Activated naive CD4-positive, alpha-beta T cell (primary cell): ENCODE measurements at places on chromosomes 5 and 9.

DNA sequence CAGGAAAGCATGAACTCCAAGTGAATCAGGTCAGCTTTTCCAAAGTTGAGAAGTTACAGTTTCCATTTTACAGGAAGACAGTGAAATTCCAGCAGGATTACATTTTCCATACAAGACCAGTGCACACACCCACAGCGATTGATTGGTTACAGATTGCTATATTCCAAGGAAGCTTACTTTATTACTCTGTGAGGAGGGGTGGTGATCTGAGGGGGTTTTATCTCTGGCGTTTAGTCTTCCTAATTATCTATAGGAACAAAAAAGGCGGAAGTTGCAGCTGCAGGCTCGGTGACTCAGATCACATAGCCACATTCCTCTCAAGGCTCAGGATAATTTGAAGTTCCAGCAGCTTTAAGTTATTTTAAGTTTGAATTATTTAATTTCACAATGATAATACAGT is 450.4 kb upstream of the NMUR2 start:
- DNase-seq: no peak

DNA sequence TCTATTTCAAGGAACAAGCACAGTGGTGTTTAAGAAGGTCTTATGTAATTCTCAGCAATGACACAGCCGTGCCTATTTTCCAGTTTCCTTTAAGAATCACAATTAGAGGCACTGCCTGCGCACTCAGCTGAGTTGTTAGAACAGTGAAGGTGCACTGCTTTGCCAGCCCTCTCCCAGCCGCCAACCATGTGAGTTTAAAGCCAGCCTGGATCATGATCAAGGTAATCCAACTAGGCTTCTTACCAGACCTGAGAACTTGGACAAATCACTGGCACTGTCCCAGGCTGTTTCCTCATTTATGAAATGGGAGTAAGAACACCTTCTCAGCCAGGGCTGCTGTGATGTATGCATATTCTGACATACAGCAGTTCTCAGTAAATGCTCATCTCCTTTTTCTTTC is 99.6 kb downstream of the ASTN2 start:
- DNase-seq: no peak

DNA sequence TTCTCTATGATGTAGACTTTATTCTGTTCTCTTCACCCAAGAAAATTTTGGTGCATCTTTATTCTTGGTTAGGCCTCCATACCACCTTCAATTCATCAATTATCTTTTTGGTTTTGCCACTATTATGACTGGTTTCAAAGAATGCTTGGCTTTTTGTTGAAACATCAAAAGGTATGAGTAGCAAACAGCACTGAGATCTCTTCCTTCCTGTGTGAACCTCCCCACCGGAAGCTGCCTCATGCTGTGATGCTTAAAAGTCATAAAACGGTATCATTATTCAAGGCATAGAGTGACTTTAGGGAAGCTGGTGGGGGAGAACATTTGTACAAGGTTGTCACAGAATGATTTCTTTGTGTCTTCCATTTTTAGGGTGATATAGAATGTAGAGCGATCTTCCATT is 70.6 kb downstream of the IQGAP2 start:
- peak; percentile 37 for DNase-seq

GRCh38 chr5:169300468-169301385 is at the start of gene SLIT3:
TSS of gene SLIT3 (minus strand) at chr5:169301139. CDS start at chr5:169300709, 430 bp downstream.
- DNase-seq: no peak

DNA sequence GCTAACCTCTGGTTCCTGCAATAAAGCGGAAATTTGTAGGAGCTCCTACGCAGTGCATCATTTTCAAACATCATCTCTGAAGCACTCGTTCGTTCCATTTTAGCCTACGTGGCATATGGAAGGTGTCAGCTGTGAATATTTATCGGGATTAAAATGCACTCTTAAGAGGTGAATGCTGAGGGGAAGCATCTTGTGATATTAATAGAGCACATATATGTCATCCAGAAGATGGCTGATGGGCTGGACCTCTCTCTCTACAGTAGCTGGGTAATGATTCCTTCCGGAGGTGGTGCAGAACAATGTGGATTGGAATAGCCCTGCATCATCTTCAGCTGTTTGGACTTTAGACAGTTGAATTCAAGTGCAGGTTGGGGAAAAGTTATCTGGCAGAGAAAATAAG is 478.7 kb downstream of the DMAC1 start:
- no peak for DNase-seq

DNA sequence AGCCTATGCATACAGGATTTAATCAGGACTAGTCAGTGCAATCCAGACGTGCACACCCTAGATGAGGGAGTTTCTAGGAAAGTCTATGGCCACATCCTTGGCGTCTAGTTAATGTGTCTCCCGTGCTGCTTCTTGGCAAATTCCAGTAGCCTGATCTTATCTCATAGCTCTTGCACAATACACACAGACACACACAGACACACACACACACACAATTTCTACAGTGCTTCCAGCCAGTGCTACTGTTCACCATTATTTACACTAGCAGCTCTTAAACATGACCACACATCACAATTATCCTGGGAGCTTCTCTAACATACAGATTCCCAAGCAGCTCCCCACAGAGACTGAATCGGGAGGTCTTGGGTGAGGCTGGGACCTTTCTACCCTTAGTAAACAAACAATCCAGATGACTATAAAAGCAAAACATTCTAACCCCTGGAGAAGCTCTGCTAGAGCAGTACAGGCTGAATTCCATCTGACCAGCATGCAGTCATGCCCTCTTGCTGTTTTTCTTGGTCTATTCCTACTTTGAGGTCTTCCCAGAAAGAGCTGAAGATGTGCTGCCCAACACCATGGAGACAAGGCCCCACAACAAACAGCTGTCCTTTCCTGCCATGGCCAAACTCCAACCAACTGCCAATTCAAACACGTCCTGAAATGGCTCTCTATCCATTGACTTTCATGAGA is 236.6 kb downstream of the DEPDC1B start:
- no peak for DNase-seq

DNA sequence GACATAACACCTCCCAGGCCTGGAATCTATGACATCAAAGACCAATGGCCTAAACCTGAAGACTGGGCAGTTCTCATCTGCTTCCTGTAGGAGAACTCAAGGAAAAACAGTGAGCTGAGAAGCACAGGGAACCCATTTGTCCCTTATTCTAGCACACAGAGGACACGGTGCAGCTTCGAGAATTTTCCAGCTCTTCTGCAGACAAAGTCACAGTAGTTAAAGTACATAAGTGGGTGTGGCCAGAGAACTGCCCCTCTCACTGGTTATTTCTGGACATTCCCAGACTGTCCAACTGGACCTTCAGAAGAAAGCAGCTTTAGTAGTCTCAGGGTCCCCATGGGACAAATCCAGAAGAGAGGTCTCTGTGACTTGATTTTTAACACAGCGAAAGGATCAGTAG is 114.6 kb downstream of the KLHL3 start:
- no peak for DNase-seq

DNA sequence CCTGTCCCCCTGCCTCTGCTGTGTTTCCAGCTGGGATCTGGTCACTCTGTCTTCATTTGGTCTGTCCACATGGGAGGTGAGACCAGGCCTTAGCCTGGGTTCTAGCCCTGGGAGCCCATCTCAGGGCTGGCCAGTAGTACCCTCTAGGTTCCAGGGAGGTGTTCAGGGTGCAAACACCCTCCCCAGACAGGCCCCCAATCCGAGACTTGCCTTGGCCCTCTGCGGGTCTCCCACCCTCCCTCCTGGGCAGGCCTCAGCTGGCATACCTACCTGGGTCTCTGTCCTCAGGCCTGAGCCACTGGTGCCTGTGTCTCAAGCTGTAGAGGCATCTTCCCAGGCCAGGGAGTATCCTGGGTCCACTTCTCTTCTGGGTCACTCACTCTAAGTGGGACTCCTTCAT is 925 bp upstream of the SAPCD2 start:
- DNase-seq: no peak

GRCh38 chr5:158676642-158677469 is 422.9 kb downstream of the EBF1 start:
- no peak for DNase-seq

GRCh38 chr5:77599679-77600078 is 38.8 kb downstream of the OTP start:
- no peak for DNase-seq

DNA sequence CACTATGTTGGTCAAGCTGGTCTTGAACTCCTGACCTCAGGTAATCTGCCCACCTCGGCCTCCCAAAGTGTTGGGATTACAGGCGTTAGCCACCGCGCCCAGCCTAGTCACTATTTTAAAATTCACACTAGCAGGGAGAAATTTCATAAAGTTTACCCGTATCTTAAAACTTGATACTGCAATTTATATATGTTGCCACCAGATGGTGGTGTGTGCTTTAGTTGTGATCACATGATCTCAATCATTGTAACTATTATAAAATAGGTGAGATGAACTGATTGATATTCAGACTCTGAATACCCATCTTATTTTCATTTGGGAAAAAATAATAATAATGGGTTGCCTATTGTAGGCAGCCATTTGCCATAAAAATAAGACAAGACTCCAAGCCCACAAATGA is 1330.4 kb upstream of the WWC1 start:
- DNase-seq: no peak

GRCh38 chr5:167453246-167454030 is 838.0 kb upstream of the WWC1 start:
- no peak for DNase-seq

- no peak for DNase-seq
Measured at GRCh38 chr5:158429564-158429963, 570.6 kb upstream of the CLINT1 start.

DNA sequence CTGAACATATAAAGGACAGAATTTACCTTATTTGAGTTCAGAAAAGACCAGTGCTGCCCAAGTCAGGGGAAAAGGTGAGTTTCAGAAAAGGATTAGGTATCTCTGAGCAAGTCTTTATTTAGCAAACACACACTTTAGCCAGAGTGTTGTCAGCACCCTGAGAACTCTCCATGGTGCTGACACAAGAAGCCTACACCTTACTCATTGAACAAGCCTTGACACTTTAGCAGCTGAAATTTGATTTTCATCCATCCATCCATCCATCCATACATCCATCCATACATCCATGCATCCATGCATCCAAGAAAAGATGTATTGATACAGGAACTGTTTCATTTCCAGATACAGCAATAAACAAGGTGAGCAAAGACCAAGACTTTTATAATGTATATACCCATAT is 311.2 kb downstream of the TRIM32 start:
- DNase-seq: no peak

GRCh38 chr5:154241021-154241420 is 50.5 kb downstream of the GALNT10 start:
- DNase-seq: no peak

GRCh38 chr9:27422279-27422834 is 101.7 kb upstream of the IFNK start:
- DNase-seq: no peak

DNA sequence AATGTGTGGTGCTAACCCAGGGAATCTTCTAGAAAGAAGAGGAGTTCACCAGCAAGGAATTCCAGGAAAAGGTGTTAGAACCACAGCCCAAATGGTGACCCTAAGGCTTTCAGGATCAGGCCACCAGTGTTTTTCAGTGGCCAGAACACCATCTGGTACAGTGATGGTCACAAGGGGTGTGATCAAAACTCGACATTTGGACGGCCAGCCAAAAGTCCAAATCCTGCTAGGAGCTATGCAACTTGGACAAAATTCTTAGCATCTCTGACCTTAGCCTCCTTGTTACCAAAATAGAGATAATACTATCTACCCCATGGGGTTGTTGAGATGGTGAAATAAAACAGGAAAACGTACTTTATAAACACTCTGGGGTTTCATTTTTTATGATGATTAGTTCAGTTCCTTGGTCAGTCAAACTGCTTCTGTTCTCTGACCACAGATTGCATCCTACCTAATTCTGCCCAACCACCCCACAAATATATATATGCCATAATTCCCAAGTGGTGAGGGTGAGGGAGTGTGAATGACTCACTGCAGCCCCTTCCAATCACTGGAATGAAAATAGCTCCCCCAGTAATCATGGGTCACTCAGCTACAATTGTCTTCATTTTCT is 210.3 kb downstream of the CDK5RAP2 start:
- DNase-seq: no peak

DNA sequence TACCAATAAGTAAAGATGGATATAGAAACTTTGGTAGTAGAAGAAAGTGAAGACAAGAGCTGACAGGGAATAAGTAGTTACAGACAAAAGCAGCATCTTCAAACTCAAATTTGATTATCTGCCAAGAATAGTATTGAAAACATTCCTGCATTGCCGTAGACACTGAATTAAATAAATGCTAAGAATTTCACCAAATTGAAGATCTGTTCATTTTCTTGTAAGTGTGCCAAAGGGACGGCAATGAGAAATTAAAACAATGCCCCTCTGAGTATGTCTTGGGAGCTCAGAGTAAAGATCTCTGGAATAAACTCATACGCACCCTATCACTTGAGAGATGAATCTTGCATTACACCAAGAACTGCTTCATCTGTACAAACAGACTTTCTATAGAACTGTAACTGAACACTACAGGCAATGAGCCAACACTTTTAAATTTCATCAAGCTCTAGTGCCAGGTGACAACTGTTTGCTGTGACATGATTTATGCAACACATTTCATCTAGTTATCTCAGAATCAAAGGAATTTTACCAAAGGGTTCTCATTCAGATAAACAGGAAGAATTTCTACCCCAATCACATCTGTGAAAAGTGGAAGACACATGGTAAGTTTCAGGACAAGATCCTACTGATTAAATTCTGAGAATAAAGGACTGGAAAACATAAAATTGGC is 66.9 kb downstream of the RFX3 start:
- no peak for DNase-seq

DNA sequence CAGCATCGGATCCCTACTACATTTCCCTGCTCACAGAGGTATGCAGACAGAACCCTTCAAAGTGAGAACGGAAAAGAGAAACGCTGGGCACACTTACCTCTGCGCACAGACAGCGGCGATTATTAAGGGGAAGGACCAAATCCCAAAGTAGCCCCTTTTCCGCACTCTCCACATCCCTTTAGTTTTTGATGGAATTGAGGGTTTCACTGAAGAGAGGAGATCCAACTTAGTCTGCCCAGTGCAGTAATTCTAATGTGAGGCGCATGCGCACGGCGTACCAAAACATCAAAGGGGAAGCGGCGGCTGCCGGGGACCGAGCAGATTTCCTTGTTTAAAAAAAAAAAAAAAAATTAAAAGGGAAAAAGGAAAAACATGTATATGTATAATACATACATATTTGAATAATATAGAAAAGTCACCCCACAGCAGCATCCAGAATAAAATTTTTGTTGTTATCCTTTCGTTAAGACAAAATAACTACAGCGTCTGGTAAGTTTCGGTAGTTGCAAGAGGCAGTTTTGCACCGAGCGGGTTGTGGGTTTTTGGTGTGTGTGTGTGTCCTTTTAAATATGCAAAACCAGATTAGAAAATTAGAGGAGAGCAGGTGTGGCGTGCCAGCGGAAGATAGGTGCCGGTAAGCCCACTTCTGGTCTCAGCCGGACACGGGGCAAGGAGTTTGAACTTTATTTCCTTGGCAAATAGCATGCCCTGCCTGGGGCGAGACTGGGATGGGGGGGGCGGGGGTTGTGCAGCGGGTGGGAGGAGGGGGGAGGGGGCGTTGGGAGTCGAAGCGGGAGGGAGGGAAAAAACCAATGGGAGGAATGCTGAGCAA is at the start of gene GABRB2:
GABRB2 (minus strand) TSS at position 256 of the 832 bp plus-strand sequence; CDS start at position 174, 82 bp downstream.
- no peak for DNase-seq
